ENCODE measurements at places on chromosomes 6 and 20.

DNA sequence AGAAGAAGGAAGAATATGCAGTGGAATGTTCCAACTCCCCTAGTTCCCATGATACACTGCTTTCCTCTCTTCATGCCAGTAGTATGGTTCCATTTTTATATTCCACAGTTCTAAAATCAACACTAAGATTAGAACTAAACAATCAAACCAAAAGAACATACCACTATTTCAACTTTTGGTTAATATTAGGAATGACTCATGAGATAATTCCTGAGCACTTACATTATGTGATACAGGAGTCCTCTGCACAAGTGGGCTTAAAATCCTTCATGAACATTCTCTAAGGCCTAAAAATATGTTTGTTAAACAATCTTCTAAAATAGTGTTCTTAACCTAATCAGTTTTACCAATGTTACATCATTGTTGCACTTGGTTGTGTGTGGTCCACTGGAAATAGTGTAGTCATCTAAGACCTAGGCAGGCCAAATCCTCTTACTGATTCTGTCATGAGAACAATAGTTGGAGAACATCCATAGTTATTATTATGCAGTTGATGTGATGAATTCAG lies 30.3 kb upstream of the RCAN2 start:
- no peak for DNase-seq

DNA sequence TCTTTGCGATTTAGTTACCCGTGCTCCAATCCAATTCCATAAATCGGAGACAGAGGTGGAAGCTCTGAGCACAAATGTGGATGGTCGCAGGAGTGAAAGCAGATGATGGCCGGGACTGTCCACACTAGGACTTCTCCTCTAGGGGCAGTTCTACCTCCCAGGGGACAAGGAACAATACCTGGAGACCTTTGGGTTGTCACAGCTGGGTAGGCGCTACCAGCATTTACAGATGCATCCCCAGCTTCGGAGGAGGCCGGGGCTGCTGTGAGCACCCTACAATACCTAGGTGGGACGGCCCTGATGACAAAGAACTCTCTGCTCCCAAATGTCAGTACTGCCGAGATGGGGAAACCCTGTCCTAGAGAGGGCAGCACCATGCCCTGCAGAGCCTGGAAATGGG lies 195.9 kb upstream of the CDH4 start:
- no peak for DNase-seq

- no peak for DNase-seq
Observed at GRCh38 chr6:82385961-82386360, 22.3 kb downstream of the TPBG start.

GRCh38 chr6:155244434-155244833 lies 19.4 kb upstream of the CLDN20 start:
- no peak for DNase-seq

DNA sequence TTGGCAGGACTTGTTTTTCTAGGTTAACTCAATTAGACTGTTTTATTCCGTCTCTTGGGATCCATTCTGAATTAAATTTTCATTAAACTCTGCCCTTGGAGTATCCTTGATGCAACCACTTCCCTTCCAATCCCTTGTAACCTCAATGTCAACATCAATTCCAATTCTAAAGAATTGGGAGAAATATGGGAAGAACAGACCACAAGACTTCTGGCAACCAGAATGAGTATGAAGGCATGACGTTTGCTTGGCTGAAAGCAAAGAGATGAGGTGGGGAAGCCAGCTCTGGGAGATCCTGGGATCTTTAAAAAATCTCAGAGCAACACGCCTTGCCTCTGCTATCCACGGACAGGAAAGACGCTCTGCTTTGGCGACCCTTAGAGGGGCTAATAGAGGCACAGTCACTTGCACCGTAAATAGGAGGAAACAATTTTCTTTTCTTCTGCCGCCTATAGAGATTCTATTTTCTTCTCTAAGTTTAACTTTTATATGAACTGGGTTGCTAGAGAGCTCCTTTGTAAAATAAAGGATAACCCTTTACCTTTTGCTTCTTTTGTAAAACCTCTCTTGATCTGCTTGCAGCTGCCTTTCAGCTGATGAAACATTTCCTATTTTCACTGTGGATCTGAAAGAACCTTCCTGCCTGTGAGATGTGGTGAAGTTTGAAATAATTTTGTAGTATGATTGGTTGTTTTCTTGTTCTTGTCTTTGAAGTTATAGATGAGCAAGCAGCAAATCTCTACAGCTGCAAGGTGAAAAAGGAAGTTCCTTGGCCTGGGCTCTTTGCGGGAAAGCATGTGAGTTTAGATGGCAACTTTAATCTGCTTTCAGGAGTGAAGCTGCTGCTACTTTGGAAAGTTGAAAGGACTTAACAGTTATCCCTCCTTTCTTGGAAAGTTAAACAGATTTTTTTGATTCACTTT lies at the start of gene ASIP:
TSS of gene ASIP (plus strand) at position 731 of the 923 bp plus-strand sequence. CDS start 18,952 bp downstream, outside the sequence.
- peak; percentile 65 for DNase-seq

- no peak for DNase-seq
Observed at GRCh38 chr6:19921786-19922185, 84.6 kb downstream of the ID4 start.

GRCh38 chr6:73969971-73970970 lies 274.3 kb downstream of the CD109 start:
- DNase-seq: no peak

GRCh38 chr6:154292066-154292465 lies 64.5 kb downstream of the IPCEF1 start:
- DNase-seq: no peak

GRCh38 chr6:112595841-112596240 lies 248.7 kb downstream of the RFPL4B start:
- DNase-seq: no peak

DNA sequence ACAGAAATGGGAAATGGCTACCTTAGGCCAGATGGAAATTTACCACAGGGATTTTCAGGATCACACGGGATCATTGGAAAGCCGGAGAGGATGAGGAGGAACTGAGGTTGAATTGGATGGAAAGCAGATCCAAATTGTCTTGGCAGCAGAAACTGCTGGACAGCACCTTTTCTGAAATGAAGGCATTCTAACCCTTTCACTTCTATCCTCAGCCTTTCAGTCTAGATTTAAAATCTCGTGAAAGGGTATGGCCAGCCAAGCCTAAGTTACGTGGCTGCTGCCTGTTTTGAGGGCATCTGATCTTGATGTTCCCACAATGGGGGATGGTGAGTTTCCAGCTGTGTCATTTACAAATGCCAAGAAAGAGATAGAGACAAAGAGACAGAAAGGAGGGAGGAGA lies 358.2 kb downstream of the KIF16B start:
- no peak for DNase-seq

GRCh38 chr6:38435330-38435729 lies 204.4 kb downstream of the BTBD9 start:
- DNase-seq: no peak

DNA sequence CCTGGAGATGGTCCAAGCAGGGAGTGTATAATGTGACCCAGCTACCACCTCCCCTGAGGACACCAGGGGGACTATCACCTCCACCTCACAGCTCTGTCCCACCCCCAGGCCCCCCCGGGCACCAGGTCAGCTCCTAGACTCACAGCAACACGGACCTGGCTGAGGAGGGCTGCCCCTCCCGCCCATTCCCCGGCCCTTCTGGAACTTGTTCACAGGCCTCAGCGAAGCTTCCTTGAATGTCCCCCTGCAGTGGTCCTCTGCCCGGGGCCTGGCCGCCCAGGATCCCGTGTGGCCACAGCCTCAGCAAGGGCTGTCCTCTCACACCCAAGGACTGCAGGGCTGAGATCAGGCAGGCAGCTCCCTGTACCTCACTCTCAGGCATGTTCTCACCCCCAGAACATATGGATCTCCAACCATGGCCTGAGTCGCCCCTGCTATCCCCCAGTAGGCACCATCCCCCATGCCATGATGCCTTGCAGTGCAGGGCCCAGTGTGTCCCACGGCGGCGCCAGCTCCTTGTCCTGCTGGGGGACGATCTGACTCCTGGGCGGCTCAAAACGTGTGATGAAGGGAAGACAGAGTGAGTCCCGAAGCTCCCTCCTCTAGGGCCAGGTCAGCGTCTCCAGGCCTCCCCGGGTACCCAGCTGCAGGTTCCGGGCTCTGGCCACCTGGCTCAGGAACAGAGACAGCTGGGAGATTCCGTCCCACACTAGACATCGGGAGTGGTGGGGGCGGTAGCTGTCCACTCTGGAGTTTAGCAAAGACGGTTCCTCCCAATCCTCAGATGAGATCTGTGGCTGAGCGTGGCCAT lies 158.4 kb downstream of the TAF4 start:
- no peak for DNase-seq

DNA sequence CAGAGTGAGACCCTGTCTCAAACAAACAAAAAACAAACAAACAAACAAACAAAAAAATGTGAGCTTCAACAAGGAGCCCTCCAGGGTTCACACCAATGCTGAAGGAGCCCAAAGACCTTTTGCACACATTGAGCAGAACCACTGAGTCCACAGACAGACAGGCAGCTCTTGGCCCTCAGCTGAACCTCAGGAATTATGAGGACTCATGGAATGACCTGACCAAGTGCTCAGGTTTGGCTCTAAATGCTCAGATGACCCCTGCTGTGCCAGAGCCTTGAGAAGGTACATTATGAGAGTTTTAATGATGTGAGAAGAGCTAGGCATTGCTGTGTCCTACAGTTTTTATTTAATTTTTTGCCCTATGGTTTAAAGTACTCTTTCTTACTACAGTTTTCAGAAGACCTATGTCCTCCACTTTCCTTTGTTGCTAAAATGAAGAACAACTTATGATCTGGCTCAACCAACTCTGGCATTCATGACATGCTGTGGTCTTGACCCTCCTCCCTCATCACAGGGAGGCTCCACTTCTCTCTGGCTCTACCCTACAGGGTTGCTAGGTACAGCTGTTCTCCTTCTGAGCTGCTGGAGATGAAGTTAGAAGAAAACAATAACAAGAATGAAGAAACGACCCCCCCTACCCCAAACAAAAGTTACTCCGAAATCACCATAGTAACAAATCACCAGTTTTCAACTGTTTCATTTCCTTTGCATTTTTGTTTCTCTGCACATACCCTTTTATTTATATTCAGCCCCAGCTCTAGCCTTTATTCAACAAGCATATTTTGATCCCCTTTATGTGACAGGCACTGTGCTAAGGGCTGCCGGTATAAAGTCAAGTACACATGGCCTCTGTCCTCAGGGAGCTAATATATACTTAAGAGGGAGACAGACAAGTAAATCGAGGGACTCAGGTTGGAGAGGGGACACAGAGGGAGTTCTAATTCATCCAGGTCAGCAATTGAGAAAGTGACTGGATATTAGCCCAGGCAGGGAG lies 128.7 kb upstream of the TRAF3IP2 start:
- DNase-seq: no peak

DNA sequence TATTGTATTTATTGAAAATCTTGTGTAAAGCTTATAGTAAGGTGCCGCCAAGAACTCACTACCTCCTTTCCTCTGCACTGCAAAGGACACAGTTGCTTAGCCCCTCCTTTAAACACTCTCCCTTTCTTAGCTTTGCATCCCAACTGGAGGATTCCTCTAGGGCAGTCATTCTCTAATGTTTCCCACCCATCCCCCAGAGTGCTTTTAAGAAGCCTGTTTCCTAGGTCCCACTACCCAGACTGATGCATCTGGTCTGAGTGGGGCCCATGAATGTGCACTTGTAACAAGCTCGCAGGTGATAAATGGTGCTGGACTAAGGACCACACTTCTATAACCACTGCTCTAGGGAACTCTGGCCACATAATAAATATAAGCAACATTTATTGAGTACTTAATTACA lies 55.2 kb downstream of the B4GALT5 start:
- DNase-seq: no peak

DNA sequence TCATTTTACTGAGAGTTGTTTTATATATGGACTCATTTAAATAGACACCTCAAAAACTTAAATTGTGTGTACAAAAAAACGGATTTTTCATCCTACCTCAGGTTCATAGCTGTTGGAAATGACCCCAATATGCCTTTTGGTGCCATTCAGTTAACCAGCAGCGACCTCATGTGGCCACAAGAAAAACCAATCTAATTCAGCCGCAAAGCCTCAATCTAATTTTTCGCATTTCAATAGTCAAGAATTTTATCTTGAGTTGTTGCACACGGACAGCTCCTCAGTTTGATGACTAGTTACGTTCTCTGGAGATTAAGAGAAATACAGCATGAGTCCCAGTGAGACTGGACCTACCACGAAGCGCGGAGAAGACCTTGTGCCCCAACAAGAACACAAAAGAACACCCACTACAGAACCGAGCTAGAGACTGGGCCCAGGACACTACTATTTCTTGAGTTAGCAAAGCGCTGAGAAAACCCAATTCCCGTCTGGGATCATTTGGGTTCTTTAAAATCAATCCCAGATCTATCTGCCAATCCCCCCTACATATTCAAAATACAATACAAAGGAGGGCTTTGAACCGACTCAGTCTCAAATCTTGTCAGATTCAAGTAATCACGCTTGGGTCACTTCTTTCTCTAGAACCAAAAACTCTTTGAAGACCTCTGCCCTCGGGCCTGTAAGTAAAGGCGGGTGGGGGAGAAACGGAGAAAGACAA lies 1.1 kb downstream of the TCP11 start:
- peak; percentile 63 for DNase-seq

All from DND-41 (cell line).